ENCODE measurements at places on chromosomes 5 and 9.

DNA sequence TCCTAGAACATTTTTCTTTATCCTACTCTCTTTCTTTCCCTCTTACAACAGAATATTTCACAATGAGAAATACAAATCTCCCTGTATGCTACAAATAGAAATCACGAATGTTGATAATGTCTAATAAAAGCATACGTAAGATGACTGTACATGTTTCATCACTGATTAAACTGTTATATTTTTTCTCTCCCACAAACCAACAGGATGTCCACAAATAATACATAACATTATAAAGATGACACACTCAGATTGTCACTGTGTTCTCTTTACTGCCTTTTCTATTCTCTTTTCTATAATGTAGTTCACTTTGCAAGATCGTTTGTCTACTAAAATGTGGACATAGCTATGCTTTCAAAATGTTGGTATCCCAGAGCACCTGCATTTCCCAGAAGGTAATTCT is 90.7 kb upstream of the PARP8 start:
- no peak for DNase-seq

- DNase-seq, result peak; percentile 92
These were observed at the start of gene FAXDC2 for GRCh38 chr5:154850255-154851062. Gene FAXDC2 (minus strand): TSS chr5:154850603. CDS start chr5:154838178, 12,425 bp downstream.

- DNase-seq, result peak; percentile 58
These were observed 61.8 kb upstream of the CPLX2 start for GRCh38 chr5:175809531-175810121.

DNA sequence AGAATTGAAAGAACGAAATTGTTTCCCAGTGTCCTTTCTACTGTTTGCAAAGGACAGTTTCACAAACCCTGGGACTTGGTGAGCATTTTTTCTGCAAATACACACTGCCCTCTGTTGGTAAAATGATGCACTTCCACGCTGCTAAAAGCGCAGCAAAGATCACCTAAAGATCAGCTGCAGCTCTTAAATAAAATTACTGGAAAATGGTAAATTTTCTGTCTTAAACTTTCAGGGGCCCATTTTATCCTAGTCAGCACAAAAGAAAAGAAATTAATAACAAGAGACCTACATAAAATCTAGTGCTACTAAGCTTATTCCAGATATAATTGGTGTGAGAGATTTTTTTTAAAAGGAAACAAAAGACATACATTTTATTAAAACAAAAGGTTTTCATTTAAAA is 566.0 kb downstream of the CAAP1 start:
- DNase-seq, result peak; percentile 70

DNA sequence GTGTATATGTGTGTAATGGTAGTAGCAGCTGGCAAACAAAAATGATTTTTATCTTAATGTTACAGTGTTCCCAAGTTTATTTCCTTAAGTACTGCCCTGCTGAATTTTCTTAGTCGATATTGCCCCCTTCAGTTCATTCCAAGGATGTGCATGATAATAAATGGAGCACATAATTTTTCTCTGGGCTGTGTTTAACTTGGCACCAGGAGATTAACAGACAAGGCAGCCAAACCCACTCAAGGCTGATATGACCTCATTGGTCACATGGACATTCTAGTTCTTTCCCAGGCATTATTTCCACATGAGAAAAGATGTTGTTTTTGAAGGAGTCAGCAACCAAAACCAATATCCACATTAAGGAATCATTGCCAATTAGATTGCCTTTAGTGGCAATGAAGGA is 61.8 kb downstream of the COX7C start:
- DNase-seq, result peak; percentile 92

DNA sequence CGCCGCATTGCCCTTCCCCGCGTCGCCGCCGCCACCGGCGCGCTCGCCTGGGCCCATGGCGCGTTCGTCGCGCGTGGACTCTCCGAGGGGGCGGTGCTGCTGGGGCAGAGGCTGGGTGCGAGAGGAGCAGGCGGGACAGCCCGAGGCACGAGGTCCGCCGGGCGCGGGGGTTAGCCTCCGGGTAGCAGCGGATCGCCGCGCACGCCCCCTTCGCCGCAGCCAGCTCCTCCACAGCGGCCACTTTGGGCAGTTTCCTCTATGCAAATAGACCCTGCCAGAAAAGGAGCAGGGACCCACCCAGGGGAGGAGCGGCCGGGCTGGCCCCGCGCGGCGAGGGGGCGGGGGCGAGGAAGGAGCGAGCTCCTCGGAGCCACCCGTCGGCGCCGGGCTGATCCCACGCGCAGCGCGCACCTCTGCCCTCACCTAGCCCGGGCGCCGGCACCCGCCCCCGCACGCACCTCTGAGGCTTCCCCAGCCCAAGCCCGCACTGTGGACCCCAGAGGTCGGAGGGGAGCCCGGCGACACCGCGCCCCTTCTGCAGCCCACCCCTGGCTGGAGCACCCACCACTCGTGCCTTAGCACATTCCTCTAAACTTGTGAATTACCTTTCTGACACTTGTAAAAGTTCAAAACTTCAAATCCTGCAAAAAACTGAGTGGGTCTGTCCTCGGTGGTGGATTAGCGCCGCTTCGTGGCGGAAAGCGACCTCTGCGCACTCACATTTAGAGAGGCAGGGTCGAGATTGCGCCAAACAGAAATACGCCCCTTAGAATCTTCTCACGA is at the start of gene COL23A1:
TSS of gene COL23A1 (minus strand) at position 253 of the 783 bp plus-strand sequence.
- peak; percentile 80 for DNase-seq

- DNase-seq, result peak; percentile 5
These were observed 979 bp downstream of the PCDHGA12 start for GRCh38 chr5:141431286-141431685.

DNA sequence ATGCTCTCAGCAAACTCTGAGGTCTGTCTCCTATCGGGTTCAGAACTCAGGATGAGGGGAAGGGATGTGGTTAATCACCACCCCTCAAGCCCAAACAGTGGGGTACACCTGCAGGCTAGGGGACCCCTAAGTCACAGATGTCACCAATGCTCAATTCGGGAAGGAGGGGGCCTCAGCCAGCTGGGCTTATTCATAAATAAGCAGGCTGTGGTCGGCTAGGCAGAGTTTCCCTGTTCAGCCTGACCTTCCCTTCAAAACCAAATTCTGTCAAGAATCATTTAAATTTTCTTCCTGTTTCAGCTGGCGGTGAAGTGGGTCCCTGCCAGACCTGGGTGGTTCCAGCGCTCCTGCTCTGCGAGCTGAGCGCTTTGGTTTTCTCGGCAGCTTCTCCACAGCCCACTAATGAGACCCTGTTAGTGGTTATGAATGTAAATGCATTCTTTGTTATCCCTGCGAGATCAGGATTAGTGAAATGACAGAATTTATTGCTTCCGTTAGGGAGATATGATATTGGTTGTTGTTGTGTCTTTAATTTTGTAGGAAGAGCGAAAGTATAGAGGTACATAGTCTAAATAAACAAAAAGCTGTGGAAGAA is 68.3 kb downstream of the AK8 start:
- DNase-seq, result no peak

DNA sequence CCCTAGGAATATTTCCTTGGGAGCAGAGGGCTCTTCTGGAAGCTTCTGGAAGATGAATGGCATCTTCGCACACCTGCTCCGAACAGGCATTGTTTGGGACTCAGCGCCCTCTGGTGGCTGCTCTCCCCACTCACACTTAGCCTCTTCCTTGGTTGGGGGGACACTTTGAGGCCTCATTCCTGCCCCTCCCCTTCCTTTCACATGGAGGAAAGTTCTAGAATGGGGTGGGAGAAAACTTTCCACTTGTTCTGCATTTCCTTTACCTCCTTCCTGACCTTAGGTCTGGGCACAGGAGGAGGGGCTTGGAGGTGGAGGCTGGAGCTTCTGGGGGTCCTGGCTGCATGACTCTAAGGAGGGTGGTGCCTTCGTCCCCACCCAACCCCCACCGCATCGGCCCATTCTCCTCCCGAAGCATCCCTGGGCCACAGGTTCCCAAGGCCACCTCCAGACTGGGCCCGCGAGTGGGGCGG is 19.3 kb upstream of the SMIM32 start:
- DNase-seq, result peak; percentile 68

GRCh38 chr9:15735083-15735857 is 182.4 kb downstream of the CCDC171 start:
- DNase-seq, result peak; percentile 95

- DNase-seq, result peak; percentile 71
These were observed at the start of gene P4HA2 for GRCh38 chr5:132227485-132228240. Gene P4HA2 (minus strand): TSS chr5:132227853. CDS start chr5:132218626, 9,227 bp downstream.

- DNase-seq, result no peak
These were observed 18.3 kb upstream of the RNU6ATAC start for GRCh38 chr9:134182554-134183085.

- no peak for DNase-seq
These were observed 88.8 kb upstream of the RUFY1 start for GRCh38 chr5:179461576-179461975.

GRCh38 chr5:26415987-26416779 is 622.2 kb downstream of the CDH9 start:
- DNase-seq, result no peak

Data from choroid plexus epithelial cell (primary cell).